Caki2 (cell line): ENCODE measurements at places on chromosomes 16 and 17. TPM values are rescaled to one million over a fixed set of nuclear protein-coding genes. Genes with fewer than 3 reads are reported as not detected.
A peak's percentile ranks its signal among the peaks of the same experiment; 100 is the strongest.

DNA sequence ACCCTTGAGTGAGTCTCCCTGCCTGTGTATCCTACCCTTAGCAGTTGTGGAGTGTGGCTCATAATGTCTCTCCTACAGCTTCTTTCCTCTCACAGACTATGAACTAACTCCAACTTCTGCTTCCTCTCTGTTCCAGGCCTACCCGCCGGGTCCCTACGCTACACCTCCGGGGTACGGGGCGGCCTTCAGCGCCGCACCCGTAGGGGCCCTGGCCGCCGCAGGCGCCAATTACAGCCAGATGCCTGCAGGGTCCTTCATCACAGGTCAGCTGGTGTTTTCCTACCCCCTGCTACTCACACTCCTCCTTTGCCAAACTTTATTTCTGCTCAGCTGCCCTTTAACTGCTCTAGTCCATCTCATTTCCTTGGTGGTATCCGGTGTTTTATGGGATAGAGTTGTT, 5.4 kb downstream of the RNF227 start:
- DNase-seq = no peak

GRCh38 chr16:23380501-23380951, 72.5 kb downstream of the COG7 start:
- DNase-seq = no peak

DNA sequence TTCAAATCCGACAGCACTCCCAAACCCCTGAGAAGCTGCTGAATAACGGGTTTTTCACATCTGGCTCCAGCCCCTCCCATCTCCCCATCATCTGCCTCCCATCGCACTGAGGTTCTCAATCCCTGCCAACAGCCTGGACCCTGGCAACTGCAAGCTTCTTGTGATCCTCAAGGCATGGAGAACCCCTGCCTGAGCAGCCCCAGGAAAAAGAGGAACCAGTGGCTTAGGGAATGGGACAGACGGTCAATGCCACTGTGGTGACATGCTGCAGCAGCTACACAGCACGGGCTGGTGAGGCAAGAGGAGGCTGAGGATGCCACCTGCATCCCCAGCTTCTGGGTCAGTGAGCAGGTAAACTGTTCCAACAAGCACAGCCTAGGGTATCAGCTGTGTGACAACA, 3.3 kb upstream of the MBTPS1 start:
- no peak for DNase-seq

- DNase-seq = no peak
These were observed 1.6 kb downstream of the EIF4A3 start for GRCh38 chr17:80145076-80146075.

GRCh38 chr17:70076831-70077230, 1.8 kb downstream of the KCNJ16 start:
- DNase-seq = peak; percentile 51

Gene NXN
- 61.6 and 65.7 TPM in 2 replicates for total RNA-seq

Gene GPR139
- total RNA-seq = not detected in 2 replicates

Gene AGRP
- total RNA-seq = not detected in 2 replicates
